ENCODE measurements at places on chromosomes 5 and 9. TPM values are rescaled to one million over a fixed set of nuclear protein-coding genes. Genes with fewer than 3 reads are reported as not detected.

GRCh38 chr5:171543148-171543815, 123.8 kb downstream of the FGF18 start:
- H3K27me3 ChIP-seq = peaks cover 10% of the 10 kb centered on the region
- no peak for DNase-seq
- H3K4me3 ChIP-seq = no peak overlapping the region

GRCh38 chr9:27162045-27162444, 53.0 kb downstream of the TEK start:
- no peaks in the 10 kb centered on the region for H3K36me3 ChIP-seq
- no peaks in the 10 kb centered on the region for H3K27me3 ChIP-seq
- no peak overlapping the region for H3K27ac ChIP-seq
- DNase-seq = no peak
- H3K4me3 ChIP-seq = no peak overlapping the region
- no peaks in the 10 kb centered on the region for H3K4me1 ChIP-seq

DNA sequence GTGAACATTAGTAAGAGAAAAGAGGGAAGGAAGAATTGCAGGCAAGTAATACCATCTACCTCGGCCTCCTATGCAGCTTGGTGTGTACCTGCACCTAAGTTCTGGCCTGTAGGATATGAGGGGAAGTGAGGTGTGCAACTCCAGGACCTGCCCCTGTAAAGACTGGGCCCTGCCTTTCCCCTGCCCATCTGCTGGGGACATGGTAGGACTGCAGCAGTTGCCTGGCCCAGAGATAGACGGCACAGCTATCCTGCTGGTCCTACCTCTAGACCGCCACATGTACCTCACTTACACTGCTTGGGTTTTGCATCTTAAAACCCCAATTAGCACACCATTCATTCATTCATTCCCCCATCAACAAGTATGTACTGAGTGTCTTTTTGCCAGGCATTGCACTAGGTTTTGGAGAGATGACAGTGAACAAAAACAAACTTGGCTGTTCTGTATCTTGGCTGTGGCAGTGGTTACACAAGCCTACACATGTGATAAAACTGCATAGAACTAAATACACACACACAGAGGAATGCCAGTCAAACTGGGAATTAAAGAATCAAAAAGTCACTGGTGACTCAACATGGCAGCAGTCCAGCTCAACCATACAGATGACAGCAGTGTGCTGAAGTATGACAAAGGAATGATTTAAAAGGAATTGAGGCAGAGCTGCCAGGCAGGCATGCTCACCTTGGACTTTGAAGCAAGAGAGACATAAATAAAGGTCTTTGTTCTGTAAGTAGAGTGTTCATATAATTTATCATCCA, 23.3 kb upstream of the MGAT1 start:
- peaks cover 27% of the 10 kb centered on the region for H3K4me1 ChIP-seq
- DNase-seq = no peak
- H3K4me3 ChIP-seq = no peak overlapping the region
- H3K27me3 ChIP-seq = no peaks in the 10 kb centered on the region
- no peak overlapping the region for H3K27ac ChIP-seq

GRCh38 chr5:402615-403359, 40.2 kb upstream of the EXOC3 start:
- H3K4me3 ChIP-seq = no peak overlapping the region
- H3K4me1 ChIP-seq = peaks cover 42% of the 10 kb centered on the region
- peak overlapping the region; percentile 81 for H3K27ac ChIP-seq
- H3K36me3 ChIP-seq = peaks cover 59% of the 10 kb centered on the region

GRCh38 chr9:68947015-68947414, 66.9 kb downstream of the PRKACG start:
- peaks cover 30% of the 10 kb centered on the region for H3K4me1 ChIP-seq
- H3K27ac ChIP-seq = no peak overlapping the region
- DNase-seq = no peak
- peaks cover 2% of the 10 kb centered on the region for H3K36me3 ChIP-seq

DNA sequence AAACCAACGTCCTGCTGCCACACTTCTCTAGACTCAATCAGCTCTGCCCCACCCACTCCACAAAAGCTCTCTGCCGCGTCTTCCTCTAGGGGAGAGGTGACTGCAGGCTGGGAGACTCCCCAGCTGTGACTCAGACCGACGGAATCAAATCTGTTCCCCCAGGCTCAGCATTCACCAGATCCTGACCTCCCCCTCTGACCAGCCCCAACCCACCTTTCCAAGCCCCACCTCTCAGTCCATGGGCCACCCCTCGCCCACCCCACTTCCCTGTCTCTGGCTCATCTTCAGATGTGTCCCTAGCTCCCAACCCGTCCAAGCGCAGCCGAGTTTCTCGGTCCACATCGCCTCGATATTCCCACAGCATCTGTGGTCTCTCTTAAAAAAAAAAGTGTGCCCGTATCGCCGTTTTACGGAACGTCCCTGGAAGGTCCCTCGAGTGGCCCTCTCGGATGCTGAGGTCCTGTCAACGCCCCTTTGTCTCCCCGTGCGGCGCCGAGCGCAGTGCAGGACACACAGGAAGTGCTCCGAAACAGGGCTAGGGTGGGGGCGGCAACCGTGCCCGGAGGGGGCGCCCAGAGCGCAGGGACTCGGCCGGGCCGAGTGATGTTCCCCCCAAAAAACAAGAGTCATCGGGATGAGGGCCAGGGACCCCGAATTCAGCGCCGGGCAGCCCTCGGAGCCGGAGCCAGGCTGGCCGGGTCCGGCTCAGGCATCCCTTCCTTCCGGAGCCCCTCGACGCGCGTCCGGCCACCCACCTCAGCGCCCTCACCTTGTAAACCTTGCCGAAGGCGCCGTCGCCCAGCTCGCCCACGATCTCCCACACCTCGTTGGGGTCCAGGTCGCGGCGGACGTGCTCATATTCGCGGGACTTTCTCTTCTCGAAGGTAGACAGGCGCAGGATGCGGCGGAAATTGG, 649 bp downstream of the STK10 start:
- H3K27ac ChIP-seq = peak overlapping the region; percentile 95
- H3K27me3 ChIP-seq = no peaks in the 10 kb centered on the region
- DNase-seq = peak; percentile 78
- peak overlapping the region; percentile 96 for H3K4me3 ChIP-seq

GRCh38 chr5:4258170-4258569, 662.5 kb downstream of the IRX1 start:
- no peaks in the 10 kb centered on the region for H3K4me1 ChIP-seq
- no peak overlapping the region for H3K4me3 ChIP-seq
- H3K36me3 ChIP-seq = no peaks in the 10 kb centered on the region
- H3K27ac ChIP-seq = no peak overlapping the region
- no peaks in the 10 kb centered on the region for H3K27me3 ChIP-seq

GRCh38 chr5:78858364-78858763, 126.7 kb downstream of the ARSB start:
- peaks cover 52% of the 10 kb centered on the region for H3K36me3 ChIP-seq
- no peak overlapping the region for H3K4me3 ChIP-seq

DNA sequence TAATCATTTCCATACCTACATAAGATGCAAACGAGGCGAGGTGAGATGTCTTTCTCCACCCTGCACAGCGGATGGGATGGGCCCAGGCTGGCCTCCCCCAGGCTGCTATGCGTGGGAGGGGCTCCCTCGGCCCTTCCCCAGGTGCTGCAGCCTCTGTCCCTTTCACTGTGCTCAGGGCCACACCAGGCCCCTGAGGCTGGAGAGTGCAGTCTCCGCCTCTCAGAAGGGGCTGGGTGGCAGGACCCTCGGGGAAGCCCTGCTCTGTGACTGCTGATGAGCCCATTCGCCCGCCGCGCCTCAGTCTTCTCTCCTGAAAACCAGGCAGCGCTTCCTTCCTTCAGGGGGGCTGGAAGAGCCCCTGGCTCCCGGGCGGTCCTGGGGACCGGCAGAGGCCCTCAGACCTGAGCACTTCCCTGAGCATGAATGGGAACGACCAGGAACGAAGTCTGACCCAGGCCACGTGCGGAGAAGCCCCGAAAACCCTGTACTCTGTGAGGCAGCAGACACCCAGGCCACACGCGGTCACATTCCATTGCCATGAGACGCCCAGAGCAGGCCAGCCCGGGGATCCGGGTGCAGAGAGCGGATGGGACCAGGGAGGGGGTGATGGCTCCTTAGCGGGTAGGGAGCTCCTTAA, 21.9 kb upstream of the NOTCH1 start:
- H3K4me1 ChIP-seq = peaks cover 1% of the 10 kb centered on the region
- H3K27ac ChIP-seq = no peak overlapping the region
- H3K27me3 ChIP-seq = no peaks in the 10 kb centered on the region
- H3K4me3 ChIP-seq = no peak overlapping the region
- no peak for DNase-seq

DNA sequence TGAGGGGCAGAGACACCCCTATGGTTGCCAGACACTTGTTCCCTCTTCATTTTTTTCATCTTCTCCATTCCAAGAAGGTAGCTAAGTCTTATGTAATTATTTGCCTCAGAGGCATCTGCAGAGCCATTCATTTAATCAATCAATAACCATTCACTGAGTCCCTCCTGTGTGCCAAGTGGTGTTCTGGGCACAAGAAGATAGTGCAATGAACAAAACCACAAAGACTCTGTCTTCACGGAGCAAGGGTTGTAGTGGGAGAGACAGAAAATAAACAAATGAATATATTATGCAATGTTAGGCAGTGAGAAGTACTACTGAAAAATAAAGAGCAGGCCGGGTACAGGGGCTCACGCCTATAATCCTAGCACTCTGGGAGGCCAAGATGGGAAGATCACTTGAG, 41.4 kb upstream of the CTNNA1 start:
- H3K27me3 ChIP-seq = peaks cover 86% of the 10 kb centered on the region
- no peaks in the 10 kb centered on the region for H3K4me1 ChIP-seq
- no peak overlapping the region for H3K4me3 ChIP-seq
- no peaks in the 10 kb centered on the region for H3K36me3 ChIP-seq

DNA sequence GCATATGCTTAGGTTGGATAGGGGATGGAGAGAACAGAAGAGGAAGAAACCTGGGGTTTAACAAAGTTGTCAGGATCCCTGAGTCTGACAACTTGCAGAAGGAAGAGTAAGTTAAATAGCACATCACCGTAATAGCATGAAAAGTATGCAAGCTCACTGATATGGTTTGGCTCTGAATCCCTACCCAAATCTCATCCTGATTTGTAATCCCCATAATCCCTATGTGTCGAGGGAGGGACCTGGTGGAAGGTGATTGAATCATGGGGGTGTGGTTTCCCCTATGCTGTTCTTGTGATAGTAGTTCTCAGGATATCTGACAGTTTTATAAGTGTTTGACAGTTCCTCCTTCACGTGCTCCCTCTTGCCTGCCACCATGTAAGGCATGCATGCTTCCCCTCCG, 193.3 kb downstream of the PSAT1 start:
- no peaks in the 10 kb centered on the region for H3K36me3 ChIP-seq
- DNase-seq = no peak
- H3K27ac ChIP-seq = no peak overlapping the region
- H3K27me3 ChIP-seq = peaks cover 2% of the 10 kb centered on the region
- no peaks in the 10 kb centered on the region for H3K4me1 ChIP-seq
- H3K4me3 ChIP-seq = no peak overlapping the region

- H3K4me1 ChIP-seq = peaks cover 4% of the 10 kb centered on the region
- no peak for DNase-seq
- H3K27me3 ChIP-seq = no peaks in the 10 kb centered on the region
- H3K36me3 ChIP-seq = peaks cover 32% of the 10 kb centered on the region
- no peak overlapping the region for H3K4me3 ChIP-seq
These were observed 133.3 kb downstream of the CDK5RAP2 start for GRCh38 chr9:120446671-120447070.

DNA sequence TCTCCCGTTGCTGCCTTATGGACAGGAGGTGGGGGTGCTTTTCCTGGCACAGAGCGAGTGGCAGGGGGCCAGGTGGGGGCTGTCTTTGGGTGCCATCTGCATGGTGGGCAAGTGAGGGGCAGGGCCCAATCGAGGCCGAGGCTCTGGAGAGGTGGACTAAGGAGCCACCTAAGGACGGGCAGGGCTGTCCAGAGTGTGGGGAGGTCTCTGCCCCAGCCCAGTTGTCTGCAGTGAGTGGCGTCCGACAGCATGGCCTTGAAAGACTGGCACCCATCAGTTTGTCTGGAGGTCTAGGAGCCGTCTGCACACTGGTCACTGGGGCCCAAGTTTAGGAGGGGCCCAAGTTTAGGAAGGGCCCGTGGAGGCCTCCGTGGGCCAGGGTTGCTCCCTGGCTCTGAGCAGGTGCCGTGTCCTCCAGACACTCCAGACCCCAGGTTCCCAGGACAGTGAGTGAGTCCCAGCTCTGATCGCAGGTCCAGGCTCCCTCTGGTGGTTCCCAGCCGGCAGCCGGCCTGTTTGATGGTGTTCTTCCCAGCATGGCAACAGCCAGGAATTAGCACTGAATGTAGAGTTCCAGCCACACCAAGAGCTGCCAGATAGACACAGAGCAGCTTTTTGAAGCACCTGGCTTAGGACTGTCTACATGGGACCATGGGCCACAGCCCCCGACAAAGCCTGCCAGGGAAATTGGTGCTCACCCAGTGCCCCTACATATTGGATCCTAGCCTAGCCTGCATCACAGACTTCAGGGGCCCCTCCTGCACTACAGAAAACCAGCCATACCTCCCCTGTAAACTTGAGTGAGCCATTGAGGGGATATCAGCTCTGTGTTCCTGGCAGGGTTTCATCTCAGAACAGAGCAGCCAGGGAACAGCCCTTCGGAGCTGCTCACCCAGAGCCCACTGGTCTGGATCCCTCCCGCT, 120.9 kb downstream of the WNK2 start:
- no peak for DNase-seq
- no peak overlapping the region for H3K27ac ChIP-seq
- no peak overlapping the region for H3K4me3 ChIP-seq
- no peaks in the 10 kb centered on the region for H3K27me3 ChIP-seq
- no peaks in the 10 kb centered on the region for H3K4me1 ChIP-seq

GRCh38 chr9:123093141-123093540, 59.7 kb downstream of the GPR21 start:
- DNase-seq = no peak
- no peaks in the 10 kb centered on the region for H3K36me3 ChIP-seq
- H3K4me1 ChIP-seq = no peaks in the 10 kb centered on the region
- H3K27me3 ChIP-seq = no peaks in the 10 kb centered on the region

DNA sequence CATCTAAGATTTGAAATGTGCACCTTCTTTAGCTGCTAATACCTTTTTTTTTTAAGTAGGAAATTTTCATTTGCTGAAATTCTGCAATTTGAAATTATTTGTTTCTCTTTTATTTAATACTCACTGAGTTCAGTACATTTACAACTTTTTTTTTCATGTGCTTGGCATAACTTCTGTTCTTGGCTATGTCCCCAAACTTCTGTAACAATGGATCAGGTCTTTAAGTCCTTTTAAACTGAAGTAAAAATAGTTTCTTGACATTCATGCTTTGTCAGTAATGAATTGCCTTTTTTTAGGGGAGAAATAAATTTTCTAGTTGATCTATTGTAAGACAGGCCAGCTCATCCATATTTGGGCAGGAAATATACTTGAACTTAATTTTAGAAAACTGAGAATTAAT, 41.5 kb downstream of the EDIL3 start:
- H3K36me3 ChIP-seq = no peaks in the 10 kb centered on the region
- H3K27me3 ChIP-seq = no peaks in the 10 kb centered on the region
- H3K27ac ChIP-seq = no peak overlapping the region
- no peak for DNase-seq

Gene PTTG1
- total RNA-seq = 102 TPM

Gene PCDHB15
- not detected for total RNA-seq

Gene FCN2
- total RNA-seq = not detected

Gene SPATA31C1
- total RNA-seq = not detected

Gene BAAT
- total RNA-seq = 0.06 TPM

Gene TNFAIP8
- 178 TPM for total RNA-seq

Gene MYOZ3
- 0.16 TPM for total RNA-seq
